ENCODE measurements at places on chromosomes 5 and 9.
A peak's percentile ranks its signal among the peaks of the same experiment; 100 is the strongest.

GRCh38 chr9:30243467-30243866, 2141.0 kb upstream of the ACO1 start:
- DNase-seq = no peak

- no peak for DNase-seq
Observed at GRCh38 chr9:80093695-80094094, 521.9 kb downstream of the TLE4 start.

DNA sequence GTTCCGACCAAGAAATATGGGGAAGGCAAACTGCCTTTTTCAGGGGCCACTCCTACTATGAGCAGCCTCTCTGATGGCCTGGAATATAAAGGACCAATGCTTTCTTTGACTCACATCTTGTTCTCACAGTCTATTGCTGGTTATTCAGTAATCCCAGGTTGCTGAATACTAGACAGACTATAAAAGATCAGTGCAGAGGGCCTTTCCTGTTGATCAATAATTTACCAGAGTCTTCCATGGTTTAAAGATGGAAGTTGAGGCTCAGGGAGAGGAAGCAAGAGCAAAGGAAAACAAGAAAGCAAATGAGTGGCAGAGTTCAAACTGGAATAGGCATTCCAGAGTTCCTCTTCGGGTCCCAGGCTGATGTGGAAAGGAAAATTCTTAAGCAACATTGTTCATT, 62.9 kb downstream of the FBXO38 start:
- DNase-seq = no peak

GRCh38 chr9:1388216-1388615, 338.1 kb downstream of the DMRT2 start:
- DNase-seq = no peak

GRCh38 chr9:96140296-96141127, 161.5 kb downstream of the HSD17B3 start:
- DNase-seq = no peak

- no peak for DNase-seq
Observed at GRCh38 chr5:100780376-100780870, 122.7 kb downstream of the ST8SIA4 start.

DNA sequence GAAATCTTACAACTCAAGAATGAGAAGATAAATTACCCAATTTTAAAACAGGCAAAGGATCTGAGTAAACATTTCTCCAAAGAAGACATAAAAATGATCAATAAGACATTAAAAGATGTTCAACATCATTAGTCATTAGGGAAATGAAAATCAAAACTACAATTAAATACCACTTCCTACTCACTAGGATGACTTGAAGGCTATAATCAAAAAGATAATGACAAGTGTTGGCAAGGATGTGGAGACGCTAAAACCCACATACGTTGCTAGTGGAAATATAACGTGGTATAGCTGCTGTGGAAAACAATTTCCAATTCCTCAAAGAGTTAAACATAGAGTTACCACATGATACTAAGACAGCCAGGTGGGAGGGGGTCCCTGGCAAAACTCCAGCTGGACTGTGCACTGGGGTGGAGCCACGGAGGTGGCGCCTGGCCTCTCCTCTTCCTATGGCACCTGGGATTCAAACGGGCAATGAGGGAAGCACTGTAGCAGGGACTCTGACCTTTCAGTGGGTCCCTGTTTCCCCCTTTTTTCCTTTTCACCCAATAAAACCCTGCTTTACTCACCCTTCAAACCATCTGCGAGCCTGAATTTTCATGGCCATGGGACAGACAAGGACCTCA, 5.9 kb downstream of the ARSB start:
- no peak for DNase-seq

DNA sequence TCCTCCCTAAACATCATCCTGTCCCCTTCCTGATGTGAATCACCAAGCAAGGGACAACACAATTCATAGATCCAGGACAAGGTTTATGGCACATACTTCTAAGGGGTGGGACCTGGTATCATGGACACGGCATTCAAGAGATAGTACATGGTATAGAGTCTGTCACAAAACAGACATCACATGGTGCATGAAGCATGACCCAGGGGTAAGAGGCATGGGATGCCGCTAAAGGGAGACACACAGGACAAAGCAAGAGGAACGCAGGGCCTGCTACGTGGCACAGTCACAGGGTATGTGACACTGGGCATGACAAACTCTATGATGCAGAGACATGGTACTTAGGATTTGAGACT, 20.7 kb downstream of the GSN start:
- no peak for DNase-seq

GRCh38 chr5:33576726-33577590, 136.2 kb downstream of the TARS1 start:
- DNase-seq = no peak

DNA sequence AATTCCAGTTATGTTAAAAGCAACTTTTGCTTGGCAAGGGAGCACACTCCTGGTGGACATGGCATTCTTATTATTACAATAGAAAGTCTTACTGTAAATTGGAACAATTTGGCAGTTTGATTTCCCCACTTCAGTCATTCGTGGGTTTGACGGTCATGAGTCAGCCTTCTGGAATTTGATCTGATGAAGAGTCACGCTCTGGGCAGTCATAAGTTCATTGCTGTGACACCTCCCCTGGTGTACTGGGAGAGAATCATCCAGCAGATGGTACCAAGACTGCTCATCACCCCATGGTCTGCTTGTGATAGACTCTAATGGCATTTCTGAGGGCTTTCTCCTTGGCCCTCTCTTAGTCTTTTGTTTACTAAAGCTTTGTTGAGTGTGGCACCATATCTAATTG, 53.8 kb downstream of the GLRA1 start:
- peak; percentile 37 for DNase-seq

DNA sequence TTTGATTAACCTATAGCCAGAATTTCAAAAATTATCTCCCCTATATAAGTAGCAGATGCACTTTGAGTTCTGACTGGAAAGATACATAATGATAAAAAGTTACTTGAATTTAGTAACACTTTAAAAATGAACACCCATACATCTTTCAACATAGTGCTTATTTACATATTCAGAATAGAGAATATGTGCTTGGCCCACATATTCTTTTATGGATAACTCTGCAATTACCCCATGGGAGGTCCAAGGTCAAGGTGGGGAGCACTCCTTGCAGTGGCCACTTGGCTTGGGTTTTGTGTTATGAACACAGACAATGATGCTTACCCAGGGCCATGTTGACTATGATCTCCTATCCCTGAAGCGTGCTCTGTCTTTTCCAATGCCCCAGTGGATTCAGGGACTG, 169.3 kb downstream of the CDC42SE2 start:
- DNase-seq = no peak

GRCh38 chr5:114612406-114612805, 250.5 kb downstream of the KCNN2 start:
- DNase-seq = no peak

DNA sequence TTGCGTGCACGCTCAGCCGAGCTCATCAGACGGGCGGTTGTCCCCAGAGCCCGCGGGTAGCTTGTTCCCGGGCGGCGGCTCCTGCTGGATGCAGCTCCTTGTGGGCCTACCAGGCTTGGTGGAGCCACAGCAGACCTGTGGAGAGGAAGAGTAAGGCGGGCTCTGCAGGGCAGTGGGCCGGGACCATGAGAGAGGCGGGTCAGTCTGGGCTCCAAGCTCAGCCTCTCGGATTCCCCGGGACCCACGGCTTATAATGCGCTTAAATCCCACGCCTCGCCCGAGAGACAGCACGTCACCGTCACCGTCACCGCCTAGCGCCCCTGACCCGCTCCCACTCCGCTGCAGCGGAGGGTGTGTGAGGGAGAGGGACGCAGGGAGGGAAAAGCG, 1.9 kb upstream of the ANKRD18A start:
- no peak for DNase-seq

DNA sequence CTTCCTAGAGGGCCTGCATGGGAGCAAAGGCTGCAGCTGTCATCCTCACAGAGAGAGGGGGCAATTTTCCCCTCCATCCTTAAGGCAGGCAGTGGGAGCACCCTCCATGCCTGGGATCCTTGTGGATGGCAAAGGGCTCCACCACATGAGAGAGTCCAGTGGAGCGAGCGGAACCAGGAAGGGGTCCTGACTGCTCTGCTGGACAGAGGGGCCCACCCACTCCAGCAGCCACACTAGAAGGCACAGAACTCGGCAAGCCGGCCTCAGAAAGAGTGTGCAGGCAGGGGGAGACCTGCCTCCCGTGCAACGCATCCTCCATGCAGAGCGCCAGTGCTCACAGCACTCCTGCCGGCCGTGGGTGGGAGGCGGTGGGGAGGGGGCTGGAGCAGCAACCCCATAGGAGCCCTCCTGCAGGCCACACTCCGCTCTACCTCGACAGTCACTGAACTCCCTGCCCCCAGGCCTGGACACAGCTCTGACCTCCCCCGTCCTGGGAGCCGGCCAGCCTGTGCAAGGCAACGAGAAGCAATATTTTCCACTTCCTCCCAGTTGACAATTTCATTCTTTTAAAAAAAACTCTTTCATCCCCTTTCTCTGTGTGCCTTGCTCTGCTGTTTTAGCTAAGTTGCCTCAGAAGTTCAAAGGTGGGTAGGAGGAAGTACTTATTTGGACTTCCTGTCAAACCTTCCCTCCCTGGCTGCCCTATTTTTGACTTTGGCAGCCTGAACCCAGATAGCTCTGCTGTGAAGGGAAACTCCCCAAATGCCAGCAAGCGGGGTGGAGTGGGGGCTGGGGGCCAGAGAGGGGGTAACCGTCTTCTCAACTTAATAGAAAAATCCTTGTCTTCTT, 5.3 kb upstream of the LCP2 start:
- no peak for DNase-seq

- DNase-seq = no peak
Observed at GRCh38 chr9:132555528-132555927, 26.9 kb upstream of the BARHL1 start.

DNA sequence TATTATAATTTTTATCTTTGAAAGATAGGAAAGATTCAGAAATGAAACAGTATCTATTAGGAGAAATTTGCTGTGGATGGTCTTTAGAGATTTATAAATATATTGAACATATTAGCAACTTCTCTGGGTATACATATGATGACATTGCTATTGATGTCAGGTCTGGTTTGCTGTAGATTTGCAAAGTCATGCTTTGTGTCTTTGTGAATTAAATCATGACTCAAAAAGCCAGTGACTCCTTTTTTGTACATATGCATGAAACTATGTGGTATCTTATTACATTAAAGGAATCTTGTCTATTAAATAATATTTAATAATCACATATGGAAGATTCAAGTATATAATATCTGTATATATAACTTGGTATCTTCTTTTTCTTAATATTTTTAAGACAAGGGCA, 141.9 kb downstream of the ST8SIA4 start:
- no peak for DNase-seq

- no peak for DNase-seq
Observed at GRCh38 chr5:83921666-83922193, 201.1 kb upstream of the HAPLN1 start.

GRCh38 chr5:84130006-84130580, 254.6 kb downstream of the EDIL3 start:
- no peak for DNase-seq

GRCh38 chr9:14593406-14593805, 99.8 kb downstream of the ZDHHC21 start:
- DNase-seq = no peak

DNA sequence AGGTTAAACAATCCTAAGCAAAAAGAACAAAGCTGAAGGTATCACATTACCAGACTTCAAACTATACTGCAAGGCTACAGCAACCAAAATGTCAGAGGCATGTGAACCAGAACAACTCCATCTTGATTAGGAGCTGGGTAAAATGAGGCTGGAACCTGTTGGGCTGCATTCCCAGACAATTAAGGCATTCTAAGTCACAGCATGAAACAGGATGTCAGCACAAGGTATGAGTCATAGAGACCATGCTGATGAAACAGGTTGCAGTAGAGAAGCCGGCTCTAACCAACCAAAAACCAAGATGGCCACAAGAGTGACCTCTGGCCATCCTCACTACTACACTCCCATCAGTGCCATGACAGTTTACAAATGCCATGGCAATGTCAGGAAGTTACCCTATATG, 252.0 kb downstream of the RASEF start:
- no peak for DNase-seq

DNA sequence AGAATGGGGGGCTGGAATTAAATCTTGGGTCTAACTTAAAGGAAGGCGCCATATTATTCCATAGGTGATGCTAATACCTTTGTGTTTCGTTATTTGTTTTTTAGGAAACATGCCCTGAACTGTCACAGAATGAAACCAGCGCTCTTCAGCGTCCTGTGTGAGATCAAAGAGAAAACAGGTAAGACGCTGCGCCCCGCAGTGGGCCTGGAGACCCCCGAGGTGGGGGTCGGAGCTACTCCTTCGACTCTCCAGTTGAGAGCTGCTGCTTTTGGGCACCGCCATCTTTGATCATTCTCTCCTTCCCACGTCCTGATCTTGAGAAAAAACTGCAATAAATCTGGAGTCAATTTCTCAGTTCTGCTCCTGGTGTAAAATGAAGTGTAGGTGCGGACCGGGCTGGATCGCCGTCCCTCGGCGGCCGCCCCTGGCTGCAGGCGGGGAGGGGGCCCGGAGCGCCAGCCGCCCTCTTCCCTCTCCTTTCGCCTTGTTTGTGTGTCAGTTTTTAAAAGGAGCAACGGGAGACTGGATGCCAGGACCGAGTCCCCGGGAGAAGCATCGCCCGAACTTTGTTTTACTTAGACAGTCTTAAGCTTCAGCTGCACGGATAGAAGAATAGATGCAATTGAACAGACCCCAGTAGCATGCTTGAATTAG, 1.4 kb downstream of the PBX3 start:
- no peak for DNase-seq

DNA sequence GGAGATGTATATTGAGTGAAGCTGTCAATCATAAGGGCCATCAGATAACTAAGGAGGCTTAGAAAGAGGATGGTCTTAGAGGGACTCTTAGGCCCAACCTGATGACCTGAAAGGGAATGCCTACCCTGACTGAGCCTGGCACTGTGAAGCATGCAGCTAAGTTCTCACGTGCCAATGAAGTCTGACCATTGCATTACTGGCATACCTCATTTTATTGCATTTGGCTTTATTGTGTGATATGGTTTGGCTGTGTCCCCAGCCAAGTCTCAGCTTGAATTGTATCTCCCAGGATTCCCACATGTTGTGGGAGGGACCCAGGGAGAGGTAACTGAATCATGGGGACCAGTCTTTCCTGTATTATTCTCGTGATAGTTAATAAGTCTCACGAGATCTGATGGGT, 421.6 kb upstream of the SGCD start:
- no peak for DNase-seq

DNA sequence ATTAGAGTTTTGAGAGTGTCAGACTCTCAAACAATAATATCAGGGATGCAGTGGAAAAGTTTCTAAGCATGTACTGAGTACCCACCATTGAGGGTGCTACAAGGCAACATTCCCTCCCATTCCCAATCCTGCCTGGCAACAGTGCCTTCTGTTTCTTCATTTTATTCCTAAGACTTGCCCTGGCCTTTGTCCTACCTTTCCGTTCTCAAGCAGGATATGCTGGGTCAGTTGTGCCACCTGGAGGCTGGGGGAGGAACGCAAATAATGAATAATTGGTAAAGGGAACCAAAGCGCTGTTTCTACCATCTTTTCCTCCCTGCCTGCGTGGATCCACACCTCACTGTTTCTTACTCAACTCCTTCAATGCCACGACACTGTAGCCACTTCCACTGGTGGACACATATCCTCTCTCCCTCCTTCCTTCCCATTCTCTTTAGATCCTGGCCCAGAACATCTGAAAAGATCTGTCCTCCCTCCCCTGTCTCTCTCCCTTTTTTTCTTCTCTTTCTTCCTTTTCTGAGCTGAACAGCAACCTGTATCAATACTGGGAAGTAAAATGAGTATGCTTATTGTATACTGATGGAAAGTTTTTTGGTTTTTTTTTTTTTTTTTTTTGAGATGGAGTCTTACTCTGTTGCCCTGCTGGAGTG, 149.5 kb downstream of the C9orf152 start:
- no peak for DNase-seq
